Spinal cord (tissue), 10 donors: ENCODE measurements at places on chromosomes 5 and 9. TPM values are rescaled to one million over a fixed set of nuclear protein-coding genes. Genes with fewer than 3 reads are reported as not detected.

Gene CCNG1
- total RNA-seq = 162 TPM

Gene AUH
- total RNA-seq = 25.5 TPM

Gene TMCO6
- 6.7 TPM for total RNA-seq

Gene NAIF1
- total RNA-seq = 11.1 TPM

Gene MYMK
- not detected for total RNA-seq

Gene IFNA13
- not detected for total RNA-seq

Gene CCDC127
- total RNA-seq = 7.8 TPM

Gene WDR38
- 7.9 TPM for total RNA-seq

Gene TRIP13
- total RNA-seq = 5.8 TPM

Gene TMEM215
- 5.2 TPM for total RNA-seq

Gene IFNK
- total RNA-seq = not detected

Gene TAF11L10
- not detected for total RNA-seq

Gene CEP120
- 36.2 TPM for total RNA-seq

Gene CRHBP
- total RNA-seq = 1.0 TPM

Gene FAM221B
- total RNA-seq = not detected

Gene AFAP1L1
- total RNA-seq = 11.2 TPM

Gene PJA2
- total RNA-seq = 111 TPM

Gene TSSK1B
- 0.10 TPM for total RNA-seq

Gene TBCA
- 76.8 TPM for total RNA-seq

Gene KIF3A
- total RNA-seq = 97.6 TPM

Gene PDCD1LG2
- 0.50 TPM for total RNA-seq

Gene HMMR
- 11.4 TPM for total RNA-seq

Gene RAB3C
- total RNA-seq = 25.0 TPM

Gene DRD1
- 1.6 TPM for total RNA-seq

Gene FREM1
- 20.8 TPM for total RNA-seq

Gene PRUNE2
- total RNA-seq = 19.7 TPM

Gene NR5A1
- total RNA-seq = 0.10 TPM

Gene ADGRD2
- 0.50 TPM for total RNA-seq

Gene NKD2
- total RNA-seq = 11.2 TPM

Gene ANGPTL2
- 22.1 TPM for total RNA-seq

Gene FRMD3
- total RNA-seq = 12.6 TPM

Gene TAF1L
- 0.10 TPM for total RNA-seq

Gene SH3RF2
- 0.94 TPM for total RNA-seq

Gene PLAC8L1
- 0.39 TPM for total RNA-seq

Gene CCDC187
- total RNA-seq = 0.33 TPM

Gene BARHL1
- 2.0 TPM for total RNA-seq

Gene TTC23L
- 4.1 TPM for total RNA-seq

Gene ORM2
- total RNA-seq = not detected

Gene SHISAL2B
- total RNA-seq = 0.72 TPM

Gene PCA3
- 0.50 TPM for total RNA-seq

Gene PCDHB3
- 2.7 TPM for total RNA-seq

Gene PCDHB16
- total RNA-seq = 3.9 TPM

Gene PKD2L2
- total RNA-seq = not detected

Gene BAAT
- 0.40 TPM for total RNA-seq

Gene GHR
- 12.7 TPM for total RNA-seq

Gene FAM151B
- total RNA-seq = 9.3 TPM

Gene ZNF300
- 23.2 TPM for total RNA-seq

Gene KCNMB1
- total RNA-seq = 0.83 TPM

Gene DDX4
- not detected for total RNA-seq

Gene TNFSF8
- 0.99 TPM for total RNA-seq

Gene FBN2
- total RNA-seq = 134 TPM

Gene PPP3R2
- 0.59 TPM for total RNA-seq

Gene TICAM2
- total RNA-seq = 2.3 TPM

Gene TEX48
- not detected for total RNA-seq
